ENCODE measurements at places on chromosomes 5 and 9.

DNA sequence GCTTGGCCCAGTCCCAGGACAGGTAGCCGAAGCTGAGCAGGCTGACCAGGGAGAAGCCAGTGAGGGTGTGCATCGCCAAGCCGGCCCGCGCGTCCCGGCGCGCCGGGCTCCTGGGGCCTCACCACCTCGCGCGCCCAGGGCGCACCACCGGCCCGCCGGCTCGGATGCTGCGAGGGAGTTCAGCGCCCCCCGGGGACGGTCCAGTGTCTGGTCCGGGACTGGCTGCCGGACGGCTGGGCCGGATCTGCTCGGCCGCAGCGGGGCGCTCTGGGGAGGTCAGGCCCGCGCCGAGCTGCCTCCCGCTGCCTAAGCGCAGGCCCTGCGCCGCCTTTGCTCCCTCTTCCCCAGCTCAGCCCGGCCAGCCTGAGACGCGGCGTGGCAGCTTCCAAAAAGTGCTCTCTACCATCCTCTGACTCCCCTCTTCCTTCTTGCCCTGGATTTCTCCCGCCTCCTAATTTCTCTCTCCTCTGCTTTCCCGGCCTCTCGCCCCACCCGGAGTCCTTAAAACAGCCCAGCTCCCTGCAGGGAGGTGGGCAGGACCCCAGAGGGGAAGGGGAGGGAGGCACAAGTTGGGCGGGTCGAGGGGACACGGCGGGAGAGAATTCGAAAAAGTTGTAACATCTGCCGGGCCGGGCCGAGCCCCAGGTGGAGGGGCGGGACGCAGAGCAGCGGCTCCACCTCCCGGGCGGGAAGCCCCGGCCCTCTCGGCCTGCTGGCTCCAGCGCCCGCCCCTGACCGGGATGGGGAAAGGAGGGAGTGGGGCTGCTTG, at the start of gene ARSI:
TSS of gene ARSI (minus strand) at position 605 of the 769 bp plus-strand sequence. CDS start at position 73, 532 bp downstream.
- no peak for DNase-seq

DNA sequence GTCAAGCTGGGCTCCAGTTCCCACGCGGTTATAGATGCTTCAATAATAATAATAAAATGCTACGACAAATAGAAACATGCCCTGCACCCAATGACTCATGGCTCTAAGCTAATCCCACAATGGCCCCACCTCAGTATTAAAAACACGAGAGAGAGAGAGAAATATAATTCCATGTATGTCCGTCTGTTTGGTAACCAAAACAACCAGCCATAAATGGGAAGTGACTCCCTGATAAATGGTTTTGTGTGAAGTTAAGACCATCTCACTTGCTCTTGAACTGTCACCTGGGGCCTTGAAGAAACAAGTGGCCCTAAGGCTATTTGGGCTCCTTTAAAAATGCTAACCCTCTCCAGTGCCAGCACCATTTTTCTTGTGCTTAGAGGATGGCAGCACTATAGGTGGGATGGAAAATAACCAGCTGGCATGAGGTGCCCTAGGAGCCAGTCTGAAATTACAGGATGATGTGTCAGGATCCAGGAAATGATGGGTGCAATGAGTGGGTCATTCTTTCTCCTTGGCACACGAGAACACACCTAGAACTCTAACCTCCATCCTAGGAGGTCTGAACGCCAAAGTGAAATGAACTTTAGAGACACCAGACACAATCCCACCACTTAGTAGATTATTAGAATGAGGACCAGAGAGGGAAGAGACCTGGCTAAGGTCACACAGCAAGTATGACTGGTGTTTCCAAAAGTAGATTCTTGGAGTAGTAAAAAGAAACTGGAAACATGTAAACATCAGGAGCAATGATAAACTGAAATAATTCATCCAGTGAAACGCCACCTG, 35.7 kb upstream of the ADRB2 start:
- no peak for DNase-seq

DNA sequence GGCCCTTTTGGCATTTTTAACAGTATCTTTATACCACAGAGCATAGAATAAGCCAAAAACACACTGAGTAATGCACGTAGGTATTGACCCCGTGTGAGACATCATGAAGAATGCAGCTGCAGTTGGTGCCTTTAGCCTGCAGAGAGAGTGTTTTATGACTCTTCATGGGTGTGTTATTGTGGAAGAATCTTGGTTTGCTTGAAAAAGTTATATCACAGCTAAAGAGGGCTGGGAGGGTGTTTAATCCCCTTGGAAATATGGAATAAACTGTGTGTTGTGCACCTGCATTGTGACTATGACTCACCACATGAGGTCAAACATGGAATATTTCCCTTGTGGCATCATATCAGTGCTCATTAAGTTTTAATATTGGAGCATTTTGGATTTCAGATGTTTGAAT, 458.7 kb downstream of the CDH9 start:
- no peak for DNase-seq

DNA sequence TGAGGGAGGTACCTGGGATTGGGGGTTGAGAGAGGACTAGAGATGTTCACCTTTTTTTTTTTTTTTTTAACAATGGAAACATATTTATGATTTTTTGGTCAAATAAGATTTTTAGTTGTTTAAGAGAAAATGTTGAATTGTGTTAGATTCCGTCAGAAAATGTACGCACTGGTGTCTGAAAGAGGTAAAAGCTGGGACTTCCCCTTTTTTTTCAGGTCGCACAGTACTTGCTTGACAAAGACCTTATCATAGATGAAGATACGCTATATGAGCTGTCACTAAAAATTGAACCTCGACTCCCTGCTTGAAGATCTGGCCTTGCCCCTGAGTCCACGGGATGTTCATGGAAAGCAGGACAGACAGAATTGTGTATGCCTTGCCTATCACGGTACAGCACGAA, 7.7 kb upstream of the CKMT2 start:
- DNase-seq, result no peak

- no peak for DNase-seq
Measured at GRCh38 chr5:140324617-140325241, 21.7 kb downstream of the HBEGF start.

GRCh38 chr5:59842999-59843398, 50.5 kb downstream of the PDE4D start:
- DNase-seq, result no peak

DNA sequence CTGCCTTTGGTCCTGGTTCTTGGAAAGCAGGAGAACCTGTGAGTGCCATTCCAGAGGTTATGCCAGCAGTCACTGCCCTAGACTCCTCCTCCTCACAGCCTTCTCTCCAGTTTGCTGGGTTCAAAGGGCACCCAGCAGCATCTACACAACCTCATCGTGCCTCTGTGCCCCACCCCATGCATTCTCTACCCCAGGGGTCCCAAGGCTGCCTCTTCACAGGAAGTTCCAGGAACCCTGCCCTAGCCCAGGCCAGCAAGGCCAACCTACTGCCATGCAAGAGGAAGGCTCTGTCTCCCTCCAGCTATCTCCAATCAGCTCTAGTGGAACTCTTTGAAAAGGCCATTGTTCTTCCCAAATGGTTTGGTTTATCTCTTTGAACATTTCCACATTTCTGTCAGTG, 21.2 kb downstream of the ENC1 start:
- DNase-seq, result no peak

DNA sequence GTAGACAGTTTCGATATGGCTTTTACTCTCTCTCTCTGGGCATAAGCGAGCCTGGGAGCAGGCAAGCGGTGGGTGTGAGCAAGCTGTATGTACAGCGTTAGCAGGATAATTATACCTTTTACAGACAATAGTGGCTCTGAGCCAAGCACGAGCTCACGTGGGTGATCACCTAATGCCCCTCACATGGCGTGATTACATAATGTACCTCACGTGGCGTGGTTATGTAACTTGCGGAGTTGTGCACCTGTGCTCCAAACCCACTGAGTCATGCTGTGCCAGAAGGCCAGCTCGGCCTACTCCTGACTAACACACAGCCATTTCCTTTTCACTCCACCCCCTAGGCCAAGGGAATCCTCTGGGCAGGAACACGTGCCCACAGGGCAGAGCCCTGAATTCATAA, 797.2 kb downstream of the EFNA5 start:
- no peak for DNase-seq

DNA sequence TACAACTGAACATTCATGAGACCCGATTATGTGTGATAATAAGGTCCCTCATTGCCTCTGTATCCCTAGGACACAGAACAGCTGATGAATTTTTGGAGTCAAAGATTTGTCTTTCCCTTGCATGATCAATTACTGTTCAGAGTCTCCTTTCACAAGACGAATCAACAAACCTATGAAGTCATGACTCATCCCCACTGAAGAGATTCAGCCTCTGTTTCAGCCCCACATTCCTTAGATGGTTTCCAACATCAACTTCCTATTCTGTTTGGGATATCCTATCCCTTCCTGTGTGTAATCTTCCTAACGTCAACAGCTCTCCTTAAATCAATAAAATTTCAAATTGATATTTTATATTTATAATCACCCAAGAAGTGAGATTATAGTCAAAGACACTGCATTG, 199.0 kb downstream of the DNAH5 start:
- no peak for DNase-seq

DNA sequence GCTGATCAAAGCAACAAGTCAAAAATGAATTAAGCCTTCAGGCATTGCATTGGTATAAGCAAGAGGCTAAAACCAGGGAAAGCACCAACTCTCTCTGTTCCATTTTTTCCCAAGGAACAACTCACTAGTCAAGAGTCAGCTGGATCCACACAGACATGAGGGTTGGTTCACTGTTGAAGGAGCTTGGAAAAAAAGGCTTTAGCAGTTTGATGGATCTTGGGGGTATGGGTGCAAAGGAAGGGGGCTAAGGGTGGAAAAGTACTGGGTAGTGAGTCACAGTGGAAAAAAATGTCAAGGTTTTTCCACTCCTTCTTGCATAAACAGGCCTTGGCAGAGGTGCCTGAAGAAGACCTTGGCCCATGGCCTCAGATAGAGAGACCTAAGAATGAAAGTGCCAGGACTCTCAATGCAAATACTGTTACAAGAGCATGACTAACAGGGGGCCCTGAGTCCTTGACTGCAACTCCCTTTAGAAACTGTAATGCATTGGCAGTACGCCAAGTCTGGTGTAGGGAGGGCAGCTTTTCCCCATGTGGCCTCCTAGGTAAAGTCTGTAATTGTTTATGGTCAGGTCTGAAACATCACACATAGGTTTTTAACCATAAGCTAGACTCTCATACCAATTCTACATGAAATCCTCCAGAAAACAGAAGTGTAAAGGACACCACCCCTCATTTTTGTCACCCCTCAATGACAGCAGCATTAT, 23.7 kb downstream of the ACTL7A start:
- peak; percentile 22 for DNase-seq

- no peak for DNase-seq
Measured at GRCh38 chr5:100562821-100563220, 27.6 kb downstream of the FAM174A start.

DNA sequence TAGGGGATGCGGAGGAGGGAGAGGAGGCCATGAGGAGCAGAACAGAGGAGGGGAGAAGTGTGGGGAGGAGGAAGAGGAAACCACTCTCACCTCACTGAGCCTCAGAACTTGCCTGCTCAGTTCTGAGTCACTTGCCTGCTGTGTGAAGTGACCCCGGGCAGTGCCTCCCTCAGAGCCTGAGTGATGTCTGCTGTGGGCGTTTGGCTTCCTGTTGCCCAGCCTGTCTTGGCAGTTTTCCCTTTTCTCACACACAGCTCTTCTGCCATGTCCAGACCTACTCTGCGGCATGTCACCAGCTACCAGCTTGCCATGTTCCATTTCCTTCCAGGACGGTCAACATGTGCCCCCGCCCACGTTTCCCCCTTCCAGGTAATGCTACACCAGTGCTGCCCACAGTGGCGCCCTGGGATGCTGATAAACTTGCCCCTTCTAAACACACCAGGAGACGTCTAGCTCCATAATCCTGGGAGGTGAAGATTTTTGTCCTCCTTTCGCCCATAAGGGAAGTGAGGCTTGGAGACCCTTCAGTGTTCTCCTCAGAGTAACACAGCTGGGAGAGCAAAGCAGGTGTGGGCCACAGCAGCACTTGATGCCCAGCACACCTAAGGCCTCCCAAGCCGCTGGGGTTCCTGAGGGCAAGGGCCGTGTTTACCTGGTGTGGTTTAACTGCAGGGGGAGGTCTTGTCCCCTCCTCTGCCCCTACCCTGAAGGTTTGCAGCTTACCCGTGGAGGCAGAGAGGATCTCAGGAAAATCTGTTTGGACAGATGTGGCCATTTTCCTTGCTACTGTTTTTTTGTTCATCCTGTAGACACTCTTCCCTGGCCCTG, 63.8 kb upstream of the RNF130 start:
- DNase-seq, result no peak

- DNase-seq, result no peak
Measured at GRCh38 chr9:37923796-37924427, 20.0 kb upstream of the SLC25A51 start.

DNA sequence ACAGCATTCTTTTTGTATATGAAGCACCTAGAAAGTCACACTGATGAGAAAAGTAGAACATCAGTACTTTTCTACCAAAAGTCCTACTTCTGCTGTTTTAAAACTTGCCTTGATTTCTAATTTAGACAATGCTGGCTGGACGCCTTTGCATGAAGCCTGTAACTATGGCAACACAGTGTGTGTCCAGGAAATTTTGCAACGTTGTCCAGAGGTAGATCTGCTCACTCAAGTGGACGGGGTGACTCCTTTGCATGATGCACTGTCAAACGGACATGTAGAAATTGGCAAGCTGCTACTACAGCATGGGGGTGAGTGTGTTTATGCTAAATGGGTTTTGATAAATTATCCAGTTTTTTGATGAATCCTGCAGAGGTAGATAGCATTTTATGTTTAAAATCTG, 73.5 kb downstream of the SLF1 start:
- no peak for DNase-seq

- DNase-seq, result no peak
Measured at GRCh38 chr5:175797521-175798038, 73.8 kb upstream of the CPLX2 start.

DNA sequence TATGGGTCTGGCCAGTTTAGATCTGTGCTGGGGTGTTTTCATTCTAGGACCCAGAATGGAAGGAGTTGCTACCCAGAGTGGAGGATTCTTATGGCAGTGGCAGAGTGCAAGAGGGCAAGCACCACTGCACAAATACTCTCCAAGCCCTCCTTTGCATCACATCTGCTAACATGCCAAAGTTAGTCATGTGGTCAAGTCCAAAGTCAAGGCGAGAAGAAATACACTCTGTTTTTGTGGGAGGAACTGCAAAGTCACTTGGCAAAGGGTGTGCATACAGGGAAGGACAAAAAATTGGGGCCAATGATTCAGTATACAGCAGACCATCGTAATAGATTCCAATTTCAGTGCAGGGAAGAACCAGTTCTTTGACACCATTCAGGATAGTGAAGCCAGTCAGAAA, 43.9 kb upstream of the HMGCS1 start:
- no peak for DNase-seq

DNA sequence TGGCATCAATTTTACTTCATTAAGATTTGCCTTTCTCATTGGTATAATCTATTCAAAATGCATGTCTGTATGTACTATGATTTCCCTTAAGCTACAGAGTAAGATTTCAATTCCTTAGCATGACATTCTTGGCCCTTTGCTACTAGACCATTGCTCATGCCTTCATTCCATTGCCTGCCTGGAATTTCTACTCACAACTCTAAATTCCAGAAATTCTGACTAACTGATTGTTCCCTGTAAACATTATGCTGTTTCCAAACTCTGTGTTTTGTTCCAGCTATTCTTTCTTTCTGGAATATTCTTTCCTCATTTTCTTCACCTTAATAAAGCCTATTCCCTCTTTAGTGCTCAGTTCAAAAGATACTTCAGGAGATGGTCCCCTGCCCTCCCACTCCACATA, 568.8 kb upstream of the SEMA6A start:
- no peak for DNase-seq

GRCh38 chr5:79236970-79237739, 1.2 kb downstream of the JMY start:
- DNase-seq, result peak; percentile 24

GRCh38 chr9:76713381-76713780, 50.9 kb upstream of the PCA3 start:
- no peak for DNase-seq
